ENCODE measurements at places on chromosomes 16 and 17.

DNA sequence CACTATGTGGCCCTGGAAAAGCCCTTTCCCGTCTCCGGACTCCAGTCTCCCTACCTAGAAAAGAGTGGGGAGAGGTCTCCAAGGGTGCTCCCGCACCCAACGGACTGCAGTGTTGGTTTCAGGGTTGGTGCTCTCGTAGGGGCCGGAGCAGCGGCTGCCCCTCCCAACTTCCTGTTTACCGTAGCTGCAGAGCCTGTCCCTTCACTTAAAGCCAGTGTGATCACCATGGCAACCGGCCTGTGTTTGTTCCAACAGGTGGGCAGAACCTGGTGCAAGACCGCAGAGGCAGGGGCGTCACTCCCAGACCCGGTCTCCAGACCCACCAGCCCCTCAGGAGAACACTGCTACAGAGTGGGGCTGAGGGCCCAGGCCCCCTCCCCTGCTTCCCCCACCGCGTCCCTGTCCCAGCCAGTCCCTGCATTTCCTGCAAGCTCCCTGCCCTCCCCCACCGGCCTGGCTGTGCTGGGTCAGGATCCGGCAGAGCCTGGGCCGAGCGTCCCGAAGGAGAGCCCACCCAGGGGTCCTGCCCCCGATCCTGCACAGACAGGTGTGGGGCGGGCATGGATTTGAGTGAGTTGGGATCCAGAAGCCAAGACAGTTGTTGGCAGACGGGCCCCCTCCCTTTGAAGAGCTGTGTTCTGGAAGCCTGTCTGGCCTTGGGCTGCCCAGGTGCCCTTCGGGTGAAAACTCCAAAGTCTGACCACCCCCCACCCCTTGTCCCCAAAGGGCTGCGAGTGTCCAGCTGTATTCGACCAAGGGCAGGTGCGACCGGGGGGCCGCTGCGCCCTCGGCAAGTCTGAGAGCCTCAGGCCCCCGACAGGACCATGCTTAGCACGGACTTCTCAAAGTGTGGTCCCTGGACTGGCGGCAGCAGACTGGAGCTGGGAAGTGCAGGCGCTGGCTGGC, 1.5 kb upstream of the BAIAP3 start:
- DNase-seq: peak; percentile 97

GRCh38 chr17:16259926-16260325, 42.9 kb downstream of the PIGL start:
- DNase-seq: no peak

DNA sequence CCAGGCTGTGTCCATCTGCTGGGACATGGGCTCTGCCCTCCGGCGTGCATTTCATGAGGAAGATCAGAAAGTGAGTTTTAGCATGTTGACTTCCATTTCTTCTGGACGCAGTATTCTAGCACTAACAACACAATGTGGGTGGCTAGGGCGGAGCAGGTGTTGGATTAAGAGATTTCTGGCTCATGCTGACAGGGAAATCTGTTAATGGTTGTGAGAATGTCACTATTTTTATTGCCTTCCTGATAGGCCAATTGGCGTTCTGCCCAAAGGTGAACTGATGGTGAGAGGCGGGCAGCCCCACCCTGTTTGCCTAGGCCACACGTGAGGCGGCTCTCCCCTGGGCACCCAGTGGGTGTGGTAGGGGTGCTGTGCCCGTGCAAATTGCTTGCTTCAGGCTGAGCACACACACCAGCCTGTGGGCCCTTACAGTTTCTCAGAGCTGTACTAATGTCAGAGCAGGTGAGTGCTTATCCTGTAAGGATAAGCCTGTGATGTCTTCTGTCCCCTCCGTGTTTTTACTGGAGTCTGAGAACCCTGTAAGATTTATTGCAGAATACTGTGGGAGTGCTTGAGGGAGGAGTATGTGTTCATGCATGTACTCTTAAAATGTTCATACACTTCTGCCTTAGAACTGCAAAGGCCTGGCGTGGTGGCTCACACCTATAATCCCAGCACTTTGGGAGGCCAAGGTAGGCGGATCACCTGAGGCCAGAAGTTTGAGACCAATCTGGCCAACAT, 30.9 kb downstream of the PGS1 start:
- DNase-seq: peak; percentile 95

DNA sequence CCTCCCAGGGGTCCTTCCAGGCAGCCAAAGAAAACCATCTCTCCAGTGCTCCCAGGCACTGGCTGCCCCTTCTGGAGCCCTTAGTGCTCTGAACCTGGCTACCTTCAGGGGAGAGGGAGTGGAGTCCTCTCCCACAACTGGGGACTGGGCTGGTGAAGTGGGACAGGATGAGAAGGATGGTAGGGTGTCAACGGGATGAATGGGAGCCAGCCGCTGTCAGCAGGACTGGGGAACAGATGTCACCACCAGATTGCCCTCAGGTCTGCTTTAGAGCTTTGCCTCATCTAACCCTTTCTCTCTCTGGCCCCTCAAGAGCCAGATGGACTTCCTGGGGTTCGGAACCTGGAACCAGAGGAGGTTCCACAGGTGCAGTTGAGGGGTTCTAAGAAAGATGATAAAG, 488 bp upstream of the SEBOX start:
- DNase-seq: no peak

Data from COR-L47 (cell line).